ENCODE measurements at places on chromosomes 16 and 17.

GRCh38 chr16:19085679-19086200, 18.3 kb downstream of the COQ7 start:
- no peak for DNase-seq

GRCh38 chr16:19840524-19841110, 44.0 kb downstream of the GPRC5B start:
- no peak for DNase-seq

- no peak for DNase-seq
These were observed 17.2 kb downstream of the PSMD11 start for GRCh38 chr17:32461498-32461852.

DNA sequence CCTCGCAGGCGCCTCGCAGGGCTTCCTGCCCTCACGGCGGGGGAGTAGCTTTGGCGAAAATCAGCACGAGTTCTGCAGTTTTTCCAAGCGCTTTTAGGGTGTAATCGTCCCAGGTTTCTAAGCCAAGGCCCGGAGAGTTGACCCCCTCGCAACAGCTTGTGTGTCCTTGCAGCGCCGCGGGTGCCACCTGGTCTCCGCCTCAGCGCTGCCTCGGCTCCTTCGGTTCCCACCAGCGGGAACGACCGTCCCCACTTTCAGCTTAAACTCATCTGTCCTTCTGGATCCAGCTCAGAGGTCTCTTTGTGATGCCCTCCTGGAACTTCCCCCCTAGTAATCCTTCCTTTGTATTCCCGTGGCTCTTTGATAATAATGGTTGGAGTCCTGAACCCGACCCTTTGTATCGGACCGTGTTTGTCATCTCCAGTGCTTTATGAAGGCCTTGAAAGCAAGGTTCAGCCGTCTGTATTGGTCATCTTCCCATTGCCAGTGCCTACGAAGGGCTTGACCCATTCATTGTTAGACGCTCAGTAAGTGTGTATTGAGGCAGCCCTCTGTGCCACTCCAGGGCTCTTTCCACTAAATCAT, 858 bp upstream of the SMARCE1 start:
- DNase-seq: no peak

DNA sequence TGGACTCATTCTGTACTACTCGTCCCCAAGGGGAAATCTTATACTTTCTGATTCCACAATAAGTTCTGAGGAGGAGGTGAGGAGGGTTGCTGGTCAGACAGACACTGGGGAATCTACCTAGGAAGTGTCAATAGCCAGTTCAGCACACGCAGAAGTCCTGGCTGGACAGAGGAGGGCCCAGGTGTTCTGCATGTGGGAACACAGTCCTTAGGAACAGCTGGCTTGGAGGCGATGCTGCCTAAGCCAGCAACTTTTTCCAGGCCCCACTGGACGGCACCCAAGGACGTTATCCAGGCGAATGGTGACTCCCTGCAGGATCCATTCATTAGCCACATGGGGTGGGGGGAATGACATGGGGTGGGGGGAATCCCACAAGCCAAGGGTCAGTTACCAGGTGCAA, 29.9 kb upstream of the WFIKKN2 start:
- DNase-seq: no peak

DNA sequence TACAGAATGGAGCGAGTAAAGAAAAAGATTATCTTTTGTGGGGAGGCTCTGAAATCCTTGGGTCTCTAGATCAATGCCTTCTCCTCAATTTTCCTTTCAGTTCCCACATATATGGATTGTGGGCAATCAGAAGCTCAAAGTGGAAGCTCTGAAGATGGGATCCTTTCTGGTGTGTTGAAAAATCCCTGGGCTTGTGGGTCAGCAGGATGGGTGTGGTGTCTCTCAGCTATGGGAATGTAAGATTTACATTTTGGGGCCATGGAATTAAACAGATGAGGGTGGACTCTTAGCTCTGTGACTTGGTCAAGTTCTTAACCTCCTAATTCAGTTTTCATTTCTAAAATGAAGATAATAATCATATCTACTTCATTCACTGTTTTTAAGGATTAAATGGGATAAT, 231.9 kb upstream of the CA10 start:
- DNase-seq: no peak

DNA sequence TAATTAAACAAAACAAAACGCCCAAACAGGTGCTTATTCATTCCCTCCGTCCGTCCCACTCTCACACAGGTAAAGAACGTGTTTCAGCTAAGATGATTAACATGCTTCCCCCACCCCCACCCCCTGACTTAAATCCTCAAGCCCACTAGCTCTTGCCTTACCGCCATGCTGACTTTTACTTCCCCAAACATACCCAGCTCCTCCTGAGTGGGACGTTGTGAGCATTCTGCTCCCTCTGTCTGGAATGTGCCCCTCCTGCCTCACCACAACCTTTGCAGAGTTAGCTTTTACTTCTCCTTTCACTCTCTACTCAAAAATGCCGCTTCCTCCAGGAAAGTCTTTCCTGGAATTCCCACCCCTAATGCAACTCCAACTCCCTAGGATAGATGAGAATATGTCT, 774.0 kb upstream of the RBFOX1 start:
- no peak for DNase-seq

GRCh38 chr16:67663151-67663876, 2.6 kb downstream of the PARD6A start:
- DNase-seq: peak; percentile 35

GRCh38 chr16:29943846-29944799, 17.8 kb upstream of the TMEM219 start:
- DNase-seq: no peak

GRCh38 chr17:51764387-51764971, 394.0 kb downstream of the CA10 start:
- DNase-seq: peak; percentile 39

All from CD4-positive, alpha-beta T cell treated with Interleukin-21 for 1 hour (primary cell).